ENCODE measurements at places on chromosomes 4 and X.
A peak's percentile ranks its signal among the peaks of the same experiment; 100 is the strongest.

- no peak for DNase-seq
Observed at GRCh38 chr4:65918212-65918611, 247.9 kb upstream of the EPHA5 start.

DNA sequence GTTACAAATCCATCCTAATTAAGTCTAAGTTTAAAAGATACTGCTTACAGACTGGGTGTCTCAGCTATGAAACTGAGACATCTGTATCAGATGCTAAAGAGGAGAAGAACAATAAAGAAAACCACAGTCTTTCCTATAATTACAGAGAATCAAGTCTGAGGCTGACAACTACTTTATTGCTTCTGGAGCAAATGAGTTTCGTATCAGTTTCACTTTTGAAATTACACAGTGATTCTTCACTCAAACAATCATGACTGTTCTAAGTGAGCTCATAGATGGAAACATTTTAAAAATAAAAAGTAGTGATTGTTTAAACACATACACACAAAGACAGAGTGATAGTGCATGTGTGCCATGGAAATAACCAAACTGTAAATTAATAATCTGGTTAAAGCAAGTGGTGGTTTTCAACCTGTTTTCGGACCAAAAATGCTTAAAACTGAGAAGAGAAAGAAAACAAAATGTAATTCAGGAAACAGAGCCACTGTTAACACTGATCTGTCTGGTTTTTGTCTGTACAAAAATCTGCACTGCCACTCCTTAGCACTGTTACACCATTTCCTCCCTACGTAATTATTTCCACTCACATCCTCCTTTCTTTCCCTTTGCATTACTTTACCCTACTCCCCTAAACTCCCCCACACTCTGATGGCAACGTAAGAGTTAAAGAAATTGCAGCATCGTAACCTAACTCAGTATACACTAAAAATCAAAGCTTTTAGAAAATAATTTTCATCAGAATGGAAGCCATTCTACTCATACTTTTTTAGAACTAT is 12.5 kb downstream of the RFC1 start:
- DNase-seq, result no peak

DNA sequence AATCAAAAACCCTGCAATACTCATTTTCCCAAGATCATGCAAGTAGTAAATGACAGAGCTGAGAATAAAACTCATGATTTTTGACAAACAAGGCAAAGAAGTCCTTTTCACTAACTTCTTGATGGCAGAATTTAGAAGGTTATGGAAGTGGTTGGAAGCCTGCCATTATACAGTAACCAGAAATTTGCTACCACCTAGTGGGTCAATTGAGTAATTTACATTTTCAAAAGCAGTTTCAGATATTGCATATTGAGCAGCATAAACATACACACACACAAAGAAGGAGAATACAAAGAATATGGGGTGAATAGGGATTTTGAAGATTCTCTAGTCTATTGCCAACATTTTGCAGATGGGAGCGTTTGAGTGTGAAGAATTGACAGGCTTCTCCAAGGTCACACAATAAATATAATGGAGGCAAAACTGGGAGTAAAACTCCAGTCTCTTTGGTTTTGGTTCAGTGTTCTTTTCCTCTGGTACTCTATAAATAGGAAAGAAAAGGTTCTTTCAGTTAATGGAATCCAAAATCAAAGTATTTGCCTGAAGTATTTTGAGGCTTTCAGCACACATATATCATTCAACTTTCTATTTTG is 70.2 kb downstream of the GC start:
- peak; percentile 72 for DNase-seq

DNA sequence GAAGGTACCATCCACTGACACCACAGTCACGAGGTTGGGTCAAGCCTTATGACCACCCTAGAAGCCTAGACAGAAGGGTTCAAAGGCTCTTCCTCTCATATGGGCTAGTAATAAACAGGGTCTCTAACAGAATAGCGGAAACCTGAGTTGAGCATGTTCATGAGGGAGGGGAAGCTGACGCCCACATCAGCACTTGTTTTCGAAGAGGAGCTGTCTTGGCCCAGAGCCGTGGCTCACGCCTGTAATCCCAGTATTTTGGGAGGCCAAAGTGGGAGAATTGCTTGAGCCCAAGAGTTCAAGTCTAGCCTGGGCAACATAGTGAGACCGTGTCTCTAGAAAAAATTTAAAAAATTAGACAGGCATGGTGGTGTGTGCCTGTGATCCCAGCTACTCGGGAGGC is 21.5 kb upstream of the TMSB4X start:
- DNase-seq, result no peak

- DNase-seq, result no peak
Observed at GRCh38 chrX:134735015-134735414, 76.7 kb upstream of the PLAC1 start.

DNA sequence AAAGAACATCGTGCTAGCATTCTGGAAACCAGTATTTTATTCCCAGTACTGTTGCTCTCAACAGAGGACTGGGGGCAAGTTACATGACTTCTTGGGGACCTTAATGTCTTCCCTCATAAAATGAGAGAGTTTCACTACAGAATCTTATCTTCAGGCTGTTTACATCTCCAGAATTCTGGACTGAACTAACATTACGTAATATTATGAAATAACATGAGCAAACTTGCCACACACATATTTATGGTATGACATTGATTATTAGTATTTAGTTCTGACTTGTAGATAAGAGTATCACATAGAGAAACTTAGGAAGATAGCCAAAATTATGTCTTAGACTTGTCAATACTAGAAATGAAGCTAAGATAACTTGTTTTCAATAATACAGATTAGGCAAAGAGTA is 68.0 kb downstream of the NFKB1 start:
- DNase-seq, result no peak

DNA sequence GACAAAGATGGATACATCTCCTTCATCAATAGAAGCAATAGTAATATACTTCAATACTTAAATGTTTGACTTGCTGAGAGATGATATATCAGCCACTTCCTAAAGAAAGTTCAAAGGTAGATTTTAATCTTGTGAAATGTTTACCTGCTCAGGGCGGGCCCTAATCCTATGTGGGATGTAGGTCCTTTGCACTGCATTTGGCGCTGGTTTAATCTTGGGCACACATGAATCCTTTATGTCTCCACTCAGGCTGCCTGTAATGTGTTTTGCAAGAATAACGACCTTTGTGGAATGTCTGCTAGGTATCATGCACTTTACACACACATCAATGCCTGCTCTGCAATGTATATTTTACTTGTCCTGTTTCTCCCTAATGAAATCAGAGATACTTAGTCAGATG is 368.7 kb downstream of the GBA3 start:
- no peak for DNase-seq

DNA sequence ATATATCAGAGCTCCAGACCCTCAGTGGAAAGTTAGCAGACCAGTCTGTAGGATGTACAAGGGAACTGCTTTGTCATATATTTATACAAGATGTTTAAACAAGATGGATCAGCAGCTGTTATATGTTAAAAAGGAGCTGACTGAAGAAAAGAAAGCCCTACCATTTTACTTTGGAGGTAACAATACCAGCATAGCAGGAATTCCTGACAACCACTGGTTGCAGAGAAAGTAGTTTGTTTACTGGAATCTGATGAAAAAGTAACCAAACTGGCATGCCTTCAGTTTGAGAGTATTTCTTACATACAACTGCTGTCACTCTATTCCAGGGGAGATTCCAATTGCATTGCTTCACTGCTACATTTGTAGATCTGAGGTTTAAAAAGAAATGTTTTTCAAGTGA is 49.5 kb upstream of the GABRQ start:
- DNase-seq, result no peak

- DNase-seq, result no peak
Observed at GRCh38 chr4:145099653-145100052, 1.5 kb downstream of the ABCE1 start.

DNA sequence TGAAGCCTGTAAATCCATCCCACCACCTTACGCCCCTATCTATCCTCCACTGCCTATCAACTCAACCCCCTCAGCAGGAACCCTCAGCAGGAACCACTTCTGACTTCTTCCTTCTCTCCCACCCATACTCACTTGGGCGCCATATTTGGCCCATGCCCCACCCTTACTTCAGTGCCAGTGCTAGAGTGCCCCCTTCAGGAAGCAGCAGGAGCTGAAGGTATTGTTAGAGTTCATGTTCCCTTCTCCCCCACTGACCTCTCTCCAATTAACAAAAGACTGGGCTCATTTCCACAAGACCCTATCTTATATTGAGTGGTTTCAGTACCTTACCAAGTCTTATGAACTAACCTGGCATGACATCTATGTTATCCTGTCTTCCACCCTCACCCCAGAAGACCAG is 363.1 kb upstream of the SLIT2 start:
- DNase-seq, result no peak

GRCh38 chr4:138158746-138159297 is 83.3 kb downstream of the SLC7A11 start:
- no peak for DNase-seq

DNA sequence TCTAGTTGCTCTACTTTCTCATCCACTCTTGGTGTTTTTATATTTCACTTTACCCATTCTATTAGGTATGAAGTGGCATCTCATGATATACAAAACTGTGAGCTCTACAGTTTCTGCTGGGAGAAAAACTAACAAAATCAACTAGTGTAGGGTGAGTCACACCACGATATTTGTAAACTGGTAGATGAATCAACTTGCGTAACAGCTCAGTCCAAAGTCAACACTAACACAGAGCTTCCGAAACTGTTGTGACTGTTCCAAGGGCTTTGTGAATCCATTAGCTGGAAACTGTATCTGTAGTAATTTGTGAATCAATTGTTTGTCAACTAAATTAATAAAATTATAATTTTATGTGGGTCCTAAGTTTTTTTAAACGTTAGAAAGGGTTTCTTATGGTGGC is 119.8 kb upstream of the TSPAN5 start:
- DNase-seq, result no peak

- peak; percentile 90 for DNase-seq
Observed at GRCh38 chrX:69238114-69238886, 73.0 kb upstream of the PJA1 start.

DNA sequence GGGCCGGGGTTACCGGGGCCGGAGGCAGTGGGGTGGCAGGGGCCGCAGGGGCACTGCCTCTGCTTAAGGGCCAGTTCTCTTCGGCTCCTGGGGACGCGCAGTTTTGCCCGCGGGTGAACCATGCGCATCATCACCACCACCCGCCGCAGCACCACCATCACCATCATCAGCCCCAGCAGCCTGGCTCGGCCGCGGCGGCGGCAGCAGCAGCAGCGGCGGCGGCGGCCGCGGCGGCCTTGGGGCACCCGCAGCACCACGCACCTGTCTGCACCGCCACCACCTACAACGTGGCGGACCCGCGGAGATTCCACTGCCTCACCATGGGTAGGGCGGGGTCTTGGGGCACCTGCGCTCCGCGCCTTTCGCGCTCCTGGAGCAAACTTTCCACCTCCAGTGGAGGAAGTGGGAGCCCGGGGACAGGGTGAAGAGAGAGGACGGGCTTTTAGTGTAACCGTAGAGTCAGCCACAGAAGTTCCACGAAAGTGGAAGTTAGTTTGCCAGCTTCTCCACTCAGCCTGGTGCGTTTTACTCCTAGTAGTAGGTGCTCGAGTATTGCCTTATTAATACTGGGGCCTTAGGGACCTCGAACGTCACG is 729 bp downstream of the GSX2 start:
- no peak for DNase-seq

DNA sequence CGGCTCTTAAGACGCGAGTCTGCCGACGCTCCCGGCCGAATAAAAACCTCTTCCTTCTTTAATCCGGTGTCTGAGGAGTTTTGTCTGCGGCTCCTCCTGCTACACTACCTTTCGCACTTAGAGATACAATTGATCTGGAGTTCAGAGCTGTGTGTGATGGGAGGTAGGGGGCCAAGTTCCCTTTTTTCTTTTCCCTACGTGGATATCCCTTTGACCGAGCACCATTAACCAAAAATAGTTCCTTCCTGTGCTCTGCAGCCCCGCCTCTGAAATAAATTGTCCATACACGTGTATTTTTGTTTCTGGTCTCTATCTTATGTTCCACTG is 555 bp upstream of the PGM2 start:
- no peak for DNase-seq

DNA sequence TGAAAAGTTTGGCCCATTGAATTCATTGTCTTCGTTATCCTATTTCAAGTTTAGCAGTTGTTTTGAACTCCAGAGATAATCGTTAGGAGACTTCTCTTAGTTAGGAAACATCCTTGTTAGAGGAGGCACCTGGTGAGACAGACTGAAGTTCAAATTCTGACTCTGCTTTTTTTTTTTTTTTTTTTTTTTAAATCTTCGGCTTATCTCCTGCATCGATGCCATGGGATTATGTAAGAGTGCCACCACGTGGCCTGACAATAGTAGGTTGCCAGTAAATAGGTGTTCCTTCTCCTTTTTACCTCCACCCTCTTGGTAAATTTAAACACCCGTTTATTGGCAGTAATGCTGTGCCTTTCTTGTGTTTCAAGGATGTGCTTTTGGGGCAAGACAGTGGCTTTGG is 149.3 kb downstream of the SOWAHB start:
- DNase-seq, result peak; percentile 83

DNA sequence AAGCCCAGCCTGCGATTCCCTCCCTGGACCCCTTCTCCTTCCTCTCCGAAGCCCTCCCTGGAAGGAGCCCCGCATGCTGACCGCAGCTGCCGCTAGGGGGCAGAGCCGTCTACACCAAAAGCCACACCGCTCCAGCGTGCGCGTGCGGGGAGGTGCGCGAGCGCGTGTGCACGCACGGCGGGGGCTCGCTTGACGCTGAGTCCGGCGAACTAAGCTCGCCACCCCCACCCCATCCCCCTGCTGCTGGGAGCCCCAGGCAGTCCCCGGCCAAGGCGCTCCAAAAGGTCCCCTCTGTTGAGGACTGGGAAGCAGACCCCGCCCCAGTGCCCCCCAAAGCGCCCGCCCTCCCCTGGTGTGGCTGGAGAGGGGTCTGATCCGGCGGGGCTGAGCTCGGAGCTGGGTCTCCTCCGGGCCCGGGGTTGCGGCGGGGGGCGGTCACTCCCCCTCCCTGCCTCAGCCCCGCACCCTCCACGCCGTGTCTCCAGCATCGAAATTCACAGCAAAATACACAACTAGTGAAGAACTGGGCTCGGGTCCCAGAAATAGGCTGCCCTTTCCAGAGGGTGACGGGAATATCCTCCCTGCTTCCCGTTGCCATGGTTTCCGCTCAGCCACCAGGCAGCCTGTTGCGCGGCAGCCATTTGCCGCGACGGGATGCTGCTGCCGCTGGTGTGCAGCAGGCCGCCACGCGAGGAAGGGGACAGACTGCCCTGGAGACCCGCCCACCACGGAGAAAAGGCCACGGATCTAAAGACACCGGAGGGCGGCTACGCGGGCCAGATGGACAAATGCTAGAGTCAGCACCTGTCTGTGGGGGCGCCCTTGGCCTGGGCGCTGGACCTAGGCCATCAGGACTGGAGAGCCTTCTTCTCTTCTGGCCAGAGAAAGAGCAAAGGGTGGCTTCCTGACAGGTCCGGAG is 11.2 kb upstream of the CCNQ start:
- DNase-seq, result peak; percentile 77

DNA sequence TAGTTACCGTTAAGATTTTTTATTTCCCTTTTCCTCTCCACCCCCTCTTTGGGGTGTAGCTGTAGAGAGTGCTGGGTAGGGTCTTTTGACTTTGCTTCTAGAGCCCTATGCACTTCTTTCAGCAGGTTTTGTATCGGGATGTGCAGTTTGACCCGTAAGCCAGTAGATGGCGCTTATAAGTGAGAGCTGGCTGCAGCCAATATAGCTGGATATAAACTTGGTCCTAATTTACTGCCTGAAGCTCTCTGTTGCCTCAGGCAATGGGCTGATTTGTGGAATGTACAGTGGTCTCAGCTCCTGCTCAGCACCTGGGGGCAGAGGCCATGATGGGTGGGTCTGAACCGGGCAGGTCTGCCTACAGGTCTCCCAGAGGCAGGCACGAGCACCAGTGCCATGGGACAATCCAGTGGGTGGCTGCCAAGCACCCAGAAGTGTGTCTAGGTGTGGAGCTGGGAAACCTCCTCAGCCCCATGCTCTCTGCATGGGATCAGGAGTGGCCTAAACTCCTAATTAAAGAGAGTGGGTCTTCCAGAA is 146.5 kb downstream of the SPANXN1 start:
- no peak for DNase-seq

Data from G401 (cell line).